ENCODE measurements at places on chromosomes 5 and 9.

- no peak for DNase-seq
Observed at GRCh38 chr9:27572566-27572917, 739 bp downstream of the C9orf72 start.

DNA sequence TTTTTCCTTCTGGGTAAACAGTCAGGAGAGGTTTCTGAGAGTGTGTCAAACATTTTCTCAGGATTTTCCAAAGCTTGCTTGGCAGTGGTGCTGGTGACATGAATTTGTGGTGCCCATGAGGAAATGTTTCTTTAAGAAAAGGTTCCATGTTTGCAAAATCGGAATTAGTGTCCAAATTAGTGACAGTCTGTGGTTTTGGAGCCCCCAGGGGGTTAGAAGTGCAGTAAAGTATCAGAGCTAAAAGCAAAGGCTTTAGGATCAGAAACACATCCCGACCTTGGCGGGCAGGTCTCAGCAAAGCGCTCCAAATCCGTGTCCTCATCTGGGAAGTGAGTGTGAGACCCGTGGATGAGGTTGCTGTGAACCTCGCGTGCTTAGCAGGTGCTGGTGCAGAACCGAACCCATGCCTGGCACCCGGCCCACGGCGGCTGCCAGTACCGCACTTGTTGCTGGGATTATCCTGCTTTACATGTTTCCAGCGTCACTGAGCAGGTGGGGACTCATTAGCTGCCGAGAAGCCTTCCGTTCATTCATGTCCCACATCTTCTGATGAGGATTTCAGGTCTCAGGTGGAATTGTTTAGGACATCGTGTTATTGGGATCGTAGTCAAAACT is 70.8 kb upstream of the COL5A1 start:
- DNase-seq = no peak

DNA sequence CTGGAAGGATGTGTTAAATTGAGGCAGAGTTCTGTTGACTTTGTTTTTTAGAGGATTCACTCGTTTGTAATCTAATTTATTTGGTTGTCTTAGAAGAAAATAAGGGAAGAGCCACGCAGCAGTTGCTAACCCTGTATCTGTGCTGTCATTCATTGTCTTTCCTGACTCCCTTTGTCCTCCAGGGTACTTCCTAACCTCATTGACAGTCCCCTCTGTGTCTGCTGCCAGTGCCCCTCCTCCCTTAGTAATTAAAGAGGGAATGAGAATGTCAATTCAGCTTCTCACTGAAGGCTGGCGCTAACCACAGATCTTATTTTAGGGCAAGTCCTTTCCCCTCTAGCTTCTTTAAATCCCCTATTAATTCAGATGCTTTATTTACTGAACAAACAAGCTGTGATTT is 84.0 kb downstream of the MAST4 start:
- no peak for DNase-seq

DNA sequence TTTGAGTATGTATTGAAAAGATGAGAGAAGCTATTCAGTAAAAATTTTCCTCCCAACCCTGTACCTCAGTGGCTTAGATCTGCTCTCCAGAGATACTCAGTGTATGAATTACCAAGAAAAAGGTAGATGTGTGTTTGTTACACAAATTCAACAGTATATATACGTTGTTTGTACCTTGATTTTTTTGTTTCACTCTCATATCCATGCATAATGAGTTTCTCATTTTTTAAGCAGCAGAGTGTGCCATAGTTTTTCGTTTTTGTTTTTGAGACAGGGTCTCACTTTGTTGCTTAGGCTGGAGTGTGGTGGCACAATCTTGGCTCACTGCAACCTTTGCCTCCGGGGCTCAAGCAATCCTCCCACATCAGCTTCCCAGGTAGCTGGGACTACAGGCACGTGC is 77.7 kb downstream of the RAB24 start:
- no peak for DNase-seq

GRCh38 chr5:156824800-156825199 is 25.3 kb upstream of the PPP1R2B start:
- DNase-seq = no peak

DNA sequence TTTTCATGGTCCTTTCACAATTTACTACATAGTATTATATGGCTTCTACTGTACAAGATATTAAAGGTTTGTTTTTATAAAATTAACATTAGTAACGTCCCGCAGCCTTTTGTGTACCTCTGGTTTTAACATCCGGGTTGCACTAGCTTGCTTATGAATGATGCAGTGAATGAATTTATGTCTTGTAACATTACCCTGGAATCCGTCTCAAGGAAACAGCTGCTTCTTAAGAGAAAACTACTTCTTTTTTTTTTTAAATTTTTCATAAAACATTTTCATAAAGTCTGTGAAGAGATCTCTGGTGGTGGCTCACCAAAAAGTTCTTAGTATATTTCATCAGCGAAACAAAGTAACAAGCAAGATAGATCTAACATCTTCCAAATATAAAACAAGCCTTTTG is 23.6 kb downstream of the MARCHF3 start:
- DNase-seq = no peak

- no peak for DNase-seq
Observed at GRCh38 chr9:74066128-74066527, 431.0 kb upstream of the RORB start.

- no peak for DNase-seq
Observed at GRCh38 chr5:135743705-135744411, 90.6 kb upstream of the SLC25A48 start.

DNA sequence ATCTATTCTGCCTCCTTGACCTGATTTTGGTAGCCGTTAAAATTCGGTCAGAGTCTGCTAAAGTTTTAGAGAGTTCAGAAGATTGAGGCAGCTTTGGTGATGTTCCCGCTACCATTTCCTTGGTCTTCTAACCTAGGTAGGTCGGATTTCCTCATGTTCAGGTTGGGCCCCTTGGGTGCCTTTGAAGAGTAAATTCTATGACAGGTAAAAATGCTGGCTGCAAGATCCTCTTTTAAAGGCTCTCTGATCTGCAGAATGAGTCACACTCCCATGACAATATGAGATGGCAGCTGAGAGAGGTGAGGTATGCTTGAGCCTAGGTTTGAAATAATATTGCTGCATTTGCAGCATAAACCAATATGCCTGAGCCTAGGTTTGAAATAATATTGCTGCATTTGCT is 198.9 kb downstream of the TSSK1B start:
- no peak for DNase-seq

DNA sequence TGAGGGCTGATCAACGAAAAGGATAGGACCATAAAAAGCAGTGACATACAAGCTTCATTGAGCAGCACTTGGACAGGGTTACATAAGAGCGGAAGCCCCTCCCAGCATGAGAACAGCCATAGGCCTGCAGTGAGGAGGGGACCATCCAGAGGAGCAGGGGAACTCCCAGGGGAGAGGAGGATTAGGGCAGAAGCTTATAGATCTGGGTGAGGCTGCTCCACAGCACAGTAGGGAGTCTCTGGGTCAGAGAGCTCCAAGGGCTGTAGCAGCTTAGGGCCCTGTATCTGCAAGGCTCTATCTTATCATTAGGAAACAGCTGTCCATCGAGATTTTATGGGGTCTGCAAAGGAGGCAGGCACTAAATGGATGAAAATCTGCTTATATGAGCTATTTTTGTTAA is 186.6 kb downstream of the DOCK8 start:
- DNase-seq = no peak

GRCh38 chr9:134533850-134534588 is 107.6 kb upstream of the COL5A1 start:
- DNase-seq = no peak

DNA sequence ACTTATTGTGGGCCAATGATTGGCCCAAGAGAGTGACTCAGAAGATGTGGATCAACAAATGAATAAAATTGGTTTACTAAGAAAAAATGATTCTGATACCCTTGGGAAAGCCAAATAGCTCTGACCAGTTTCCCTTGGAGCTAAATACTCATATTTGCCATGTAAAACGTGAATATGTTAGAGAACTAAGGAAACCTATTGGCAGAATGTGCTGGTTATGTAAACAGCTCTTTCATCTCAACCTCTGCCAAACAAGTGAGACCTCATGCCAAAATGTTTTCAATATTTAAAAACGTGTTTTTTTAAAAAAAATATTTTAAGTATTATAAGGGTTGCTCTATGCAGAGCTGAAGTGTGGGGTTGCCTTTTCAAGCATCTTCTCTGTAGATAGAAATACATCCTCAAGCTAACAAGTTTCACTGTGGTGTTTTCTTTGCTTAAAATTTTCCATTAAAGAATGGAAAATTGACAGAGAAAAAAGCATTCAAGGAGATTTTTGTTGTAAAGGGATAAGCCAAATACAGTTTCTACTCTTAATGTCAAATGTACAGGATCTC is 186.9 kb upstream of the TUT7 start:
- DNase-seq = no peak

DNA sequence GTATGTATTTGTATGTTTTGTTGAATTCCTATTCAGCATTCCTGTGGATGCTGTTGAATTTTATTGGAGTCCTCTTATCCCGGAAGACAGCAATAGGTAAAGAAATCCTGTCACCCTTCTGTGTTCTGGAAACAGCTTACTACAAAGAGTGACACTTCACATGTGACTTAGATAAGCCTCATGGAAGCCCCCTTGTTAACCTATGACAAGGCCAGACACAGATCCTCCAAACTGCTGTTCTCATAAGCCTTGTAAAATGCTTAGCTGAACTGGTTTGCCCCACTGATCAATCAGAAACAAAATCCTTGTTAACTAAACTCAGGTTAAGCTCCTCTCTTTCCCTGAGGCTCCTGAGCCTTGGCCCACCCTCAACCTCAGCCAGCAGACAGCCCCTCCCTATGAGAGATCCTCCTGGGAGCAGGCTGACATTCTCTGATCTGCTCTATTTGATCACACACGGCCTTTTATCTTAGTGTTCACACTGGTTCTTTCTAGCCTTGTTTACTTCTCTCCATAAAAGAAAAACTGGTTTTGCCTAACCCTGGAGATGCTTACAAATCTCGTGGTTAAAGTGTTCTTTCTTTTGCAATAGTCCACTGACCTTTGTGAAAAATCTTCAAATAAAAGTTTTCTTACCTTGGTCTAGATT is 29.4 kb upstream of the ATP6V1G1 start:
- no peak for DNase-seq

GRCh38 chr9:130128733-130129431 is 43.3 kb upstream of the NCS1 start:
- peak; percentile 26 for DNase-seq

- peak; percentile 20 for DNase-seq
Observed at GRCh38 chr9:37512437-37512836, 26.7 kb downstream of the POLR1E start.

DNA sequence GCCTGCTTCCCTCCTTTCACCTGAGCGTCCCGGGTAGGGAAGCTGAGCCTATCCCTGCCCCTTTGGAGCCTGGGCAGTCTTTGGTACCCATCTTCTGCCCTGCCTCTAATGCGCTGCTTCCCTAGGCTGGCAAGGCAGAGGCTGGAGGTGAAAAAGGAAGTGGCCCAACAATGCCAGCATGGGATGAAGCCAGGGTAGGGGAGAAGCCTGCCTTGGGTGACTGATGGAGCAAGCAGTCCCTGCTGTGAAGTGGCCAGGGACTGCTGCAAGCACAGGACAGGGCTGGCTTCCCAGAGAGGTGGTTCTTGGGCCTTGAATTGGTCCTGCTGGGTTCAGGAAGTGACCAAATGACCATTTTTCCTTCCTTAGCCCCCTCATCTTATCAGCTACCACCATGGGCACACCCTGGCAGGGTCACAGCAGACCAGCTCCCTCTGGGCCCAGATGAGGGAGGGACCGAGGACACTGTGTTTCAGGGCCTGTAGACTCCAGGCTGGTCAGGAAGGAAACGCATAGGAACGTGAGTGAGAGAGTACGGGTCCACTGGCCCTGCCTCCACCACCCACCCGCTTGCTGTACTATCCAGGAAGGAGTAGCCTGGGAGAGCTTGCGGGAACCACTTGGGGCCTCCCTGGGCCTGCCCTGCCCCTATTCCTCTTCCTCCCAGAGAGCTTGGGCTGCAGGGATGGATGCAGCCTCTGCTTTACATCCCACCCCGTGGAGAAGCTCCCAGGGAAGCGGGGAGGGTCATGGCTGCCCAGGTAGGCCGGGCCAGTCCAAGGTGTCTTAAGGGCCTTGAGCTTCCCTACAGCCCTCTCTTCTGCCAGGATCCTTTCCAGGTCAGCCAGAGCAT is 102.6 kb downstream of the DAB2IP start:
- DNase-seq = no peak

- DNase-seq = no peak
Observed at GRCh38 chr5:141877356-141878185, 639 bp downstream of the PCDH1 start.

- no peak for DNase-seq
Observed at GRCh38 chr5:173855162-173855994, 32.8 kb upstream of the CPEB4 start.

- DNase-seq = no peak
Observed at GRCh38 chr9:127733614-127734013, 1.5 kb downstream of the TOR2A start.
